HEK293T (cell line): ENCODE measurements at places on chromosomes 6 and 20.

- DNase-seq = no peak
Observed at GRCh38 chr6:124430740-124431318, 531.4 kb upstream of the RNF217 start.

DNA sequence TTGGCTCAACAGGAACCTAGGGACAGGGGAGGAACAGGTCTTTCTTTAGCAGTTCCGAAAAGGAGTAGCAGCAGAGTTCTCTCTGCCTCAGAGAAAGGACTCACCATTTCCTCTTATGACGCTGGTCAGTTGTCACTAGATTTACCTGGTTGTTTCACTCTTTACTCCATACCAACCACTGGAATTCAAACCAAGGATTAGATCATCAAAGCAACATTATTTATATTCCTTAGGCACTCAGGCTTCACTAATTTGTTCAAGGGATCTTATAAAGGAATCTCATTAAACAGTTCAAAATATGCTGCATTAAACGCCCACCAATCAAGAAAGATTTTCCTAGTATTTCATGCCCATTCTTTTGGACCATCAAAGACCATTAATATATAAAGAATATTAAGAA is 1129.5 kb upstream of the MAP3K7 start:
- DNase-seq = no peak

DNA sequence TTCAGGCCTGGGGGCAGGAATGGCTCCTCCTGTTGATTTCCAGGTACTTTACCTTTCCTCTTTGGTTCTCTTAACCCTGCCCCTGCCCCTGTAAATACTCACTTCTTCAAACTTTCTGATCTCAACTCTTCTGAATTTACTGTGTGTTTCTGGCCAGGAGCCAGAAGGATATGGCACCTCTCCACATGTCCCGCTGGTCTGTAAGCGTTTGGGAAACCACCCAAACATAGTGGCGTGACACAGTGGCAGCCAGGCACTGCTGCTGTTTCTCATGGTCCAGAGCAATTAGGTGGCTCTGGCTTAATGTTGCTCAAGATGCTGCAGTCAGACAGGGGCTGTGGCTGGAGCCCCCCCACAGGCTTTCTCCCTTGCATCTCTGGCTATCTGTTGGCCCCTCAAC is 374.5 kb downstream of the RNGTT start:
- DNase-seq = no peak

DNA sequence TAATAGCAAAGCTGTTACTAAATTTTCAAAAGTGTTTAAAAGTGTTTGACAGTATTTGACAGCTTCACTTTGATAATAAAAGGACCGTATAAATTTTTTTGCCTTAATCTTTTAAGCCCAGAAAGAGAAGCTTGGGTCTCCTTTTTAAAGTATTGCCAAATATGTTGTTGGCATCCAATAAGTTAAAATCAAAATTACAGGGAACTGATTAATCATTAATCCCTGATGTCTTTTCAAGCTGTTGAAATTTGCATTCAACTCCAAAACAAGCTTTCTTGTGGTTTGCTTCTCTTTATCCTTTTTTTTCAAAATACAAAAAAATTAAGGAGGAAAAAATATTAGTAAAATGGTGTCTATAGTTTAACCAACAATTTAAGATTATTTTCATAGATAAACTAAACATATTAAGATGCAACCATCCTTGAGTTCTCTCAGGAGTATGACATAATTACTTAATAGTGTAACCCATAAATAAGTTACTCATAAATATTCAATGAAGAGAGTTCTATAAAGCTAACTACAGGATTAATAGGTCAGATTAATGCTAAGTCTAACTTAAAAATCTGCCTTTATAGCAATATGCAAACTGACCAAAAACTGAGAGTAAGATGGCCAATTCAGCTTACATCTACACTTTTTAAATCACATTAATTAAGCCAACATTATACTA is 27.0 kb upstream of the CALHM6 start:
- DNase-seq = no peak

DNA sequence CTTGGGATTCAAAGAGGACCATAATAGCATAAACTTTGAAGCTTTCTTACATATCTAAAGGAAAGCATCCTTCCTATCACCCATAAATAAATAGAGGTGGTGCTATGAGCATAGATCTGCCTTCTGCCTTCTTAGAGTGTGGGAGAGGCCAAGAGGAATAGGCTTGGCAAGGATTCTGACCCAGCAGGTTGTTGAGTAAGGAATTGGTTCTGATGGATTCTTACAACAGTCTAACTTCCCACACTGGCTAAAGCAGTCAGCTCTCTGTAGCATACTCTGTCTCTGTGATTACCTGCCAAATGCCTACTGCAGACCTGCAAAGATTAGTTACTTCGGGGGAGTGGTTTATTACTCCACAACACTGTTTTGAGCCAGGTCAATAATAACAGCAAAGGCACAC is 198.0 kb upstream of the RAB32 start:
- DNase-seq = no peak

DNA sequence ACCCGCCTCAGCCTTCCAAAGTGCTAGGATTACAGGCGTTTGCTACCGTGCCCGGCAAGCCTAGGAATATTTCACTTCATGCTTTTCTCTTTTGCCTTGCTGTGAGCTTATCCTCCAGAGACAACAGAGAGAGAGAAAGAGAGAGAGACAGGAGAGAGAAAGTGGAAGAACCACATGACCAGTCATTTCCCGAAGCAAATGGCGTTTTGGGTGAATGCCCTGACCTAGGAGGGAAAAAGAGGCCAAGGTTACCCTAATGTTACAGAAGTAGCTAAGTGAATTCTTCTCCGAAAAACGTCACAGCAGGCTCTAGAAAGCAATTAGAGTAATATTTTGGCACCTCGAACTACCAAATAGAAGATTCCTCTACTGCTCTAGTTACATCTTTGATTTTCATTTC is 9.1 kb downstream of the SGK1 start:
- no peak for DNase-seq
